ENCODE measurements at places on chromosomes 5 and 9. TPM values are rescaled to one million over a fixed set of nuclear protein-coding genes. Genes with fewer than 3 reads are reported as not detected.

The RNF183 gene
- not detected for total RNA-seq

The ZBTB5 gene
- 12.0 TPM for total RNA-seq

The HNRNPH1 gene
- 329 TPM for total RNA-seq

- DNase-seq: peak; percentile 92
Measured at GRCh38 chr5:33827885-33828284, 63.9 kb downstream of the ADAMTS12 start.

- peak; percentile 89 for DNase-seq
Measured at GRCh38 chr5:179765400-179765799, 28.4 kb upstream of the LTC4S start.

GRCh38 chr5:31329715-31330114 is 136.2 kb downstream of the CDH6 start:
- DNase-seq: no peak

- peak; percentile 48 for DNase-seq
Measured at GRCh38 chr9:110179734-110180133, 28.2 kb downstream of the C9orf152 start.
